ENCODE measurements at places on chromosomes 1 and 21.

- peak; percentile 83 for DNase-seq
Measured at GRCh38 chr1:42035205-42035829, 116.6 kb upstream of the HIVEP3 start.

DNA sequence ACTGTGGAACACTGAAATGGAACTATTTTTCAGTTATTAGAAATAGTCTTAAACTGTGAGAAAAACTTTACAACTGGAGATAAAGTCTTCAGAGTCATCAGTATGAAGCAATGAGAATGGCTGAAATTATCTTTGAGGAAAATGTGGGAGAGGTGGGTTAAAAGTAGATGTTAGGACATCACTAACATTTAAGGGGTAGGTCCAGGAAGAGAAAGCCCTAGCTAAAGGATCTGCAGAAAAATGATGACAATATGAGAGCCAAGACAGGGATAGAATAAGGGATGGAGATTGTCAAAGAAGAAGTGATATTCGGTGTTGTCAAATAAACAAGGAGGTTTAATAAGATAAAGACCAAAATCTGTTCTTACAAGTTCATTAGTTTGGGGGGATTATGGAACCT is 123.3 kb upstream of the GPR52 start:
- no peak for DNase-seq

DNA sequence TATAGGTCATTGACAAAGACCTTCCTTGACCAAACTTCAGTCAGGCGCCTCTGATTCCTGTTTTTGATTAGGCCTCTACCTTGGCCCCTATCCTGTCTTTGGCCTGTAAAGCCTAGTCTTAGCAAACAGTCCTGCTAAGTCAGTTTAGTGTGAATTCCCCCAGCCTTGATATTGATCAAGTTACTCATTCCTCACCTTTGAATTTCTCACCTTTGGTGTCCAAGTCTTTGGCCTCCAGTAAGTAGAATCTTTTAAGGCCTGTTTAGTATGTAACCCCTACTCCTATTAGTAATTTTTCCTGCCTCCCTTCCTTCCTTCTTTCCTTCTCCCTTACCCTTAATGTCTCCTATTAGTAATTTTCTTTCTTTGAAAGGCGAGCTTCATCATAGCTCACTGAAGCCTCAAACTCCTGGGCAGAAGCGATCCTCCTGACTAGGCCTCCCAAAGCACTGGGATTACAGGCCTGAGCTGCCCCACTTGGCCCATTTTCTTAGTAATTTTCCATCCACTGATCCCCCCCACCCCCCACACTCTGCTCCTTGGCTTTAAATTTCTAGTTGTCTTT is 13.0 kb upstream of the ZNF692 start:
- DNase-seq: no peak

DNA sequence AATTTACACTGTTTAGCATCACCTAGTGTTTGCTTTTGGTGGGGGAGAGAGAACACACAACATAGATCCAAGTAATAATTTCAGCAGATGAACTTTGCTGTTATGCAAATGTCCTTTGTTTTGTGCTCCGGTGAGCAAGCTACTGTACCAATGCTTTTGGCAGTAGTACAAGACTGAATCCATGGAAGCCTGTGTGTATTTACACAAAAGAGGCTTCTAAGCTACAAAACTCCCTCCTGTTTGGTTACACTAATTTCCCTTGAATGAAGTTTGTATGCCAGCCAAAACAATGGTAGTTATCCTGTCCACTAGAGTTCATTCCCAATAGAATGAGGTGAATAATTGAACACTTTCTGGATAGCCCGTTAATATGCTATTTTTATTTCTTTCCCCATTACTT is 320.5 kb downstream of the KCTD3 start:
- DNase-seq: no peak

- no peak for DNase-seq
Measured at GRCh38 chr21:31798842-31799704, 67.2 kb upstream of the SCAF4 start.

DNA sequence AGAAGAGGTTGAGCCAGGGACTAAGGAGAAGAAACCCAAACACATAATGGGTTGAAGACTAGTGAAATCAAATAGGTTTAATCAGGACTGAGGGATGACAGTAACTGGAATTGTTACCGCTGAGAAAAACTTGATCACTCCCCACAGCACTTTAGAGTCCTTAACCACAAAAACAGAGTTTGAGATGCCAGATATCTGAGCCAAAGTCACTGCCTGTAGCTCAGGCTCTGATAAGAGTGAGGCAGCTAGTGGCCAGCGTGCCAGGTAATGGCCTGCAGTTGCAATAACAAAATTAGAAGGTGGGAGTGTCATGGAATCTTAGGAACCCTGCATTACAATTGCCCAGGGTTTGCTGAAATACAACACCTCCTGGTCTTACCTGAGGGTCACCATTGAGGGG is 48.0 kb downstream of the PRKAB2 start:
- no peak for DNase-seq

DNA sequence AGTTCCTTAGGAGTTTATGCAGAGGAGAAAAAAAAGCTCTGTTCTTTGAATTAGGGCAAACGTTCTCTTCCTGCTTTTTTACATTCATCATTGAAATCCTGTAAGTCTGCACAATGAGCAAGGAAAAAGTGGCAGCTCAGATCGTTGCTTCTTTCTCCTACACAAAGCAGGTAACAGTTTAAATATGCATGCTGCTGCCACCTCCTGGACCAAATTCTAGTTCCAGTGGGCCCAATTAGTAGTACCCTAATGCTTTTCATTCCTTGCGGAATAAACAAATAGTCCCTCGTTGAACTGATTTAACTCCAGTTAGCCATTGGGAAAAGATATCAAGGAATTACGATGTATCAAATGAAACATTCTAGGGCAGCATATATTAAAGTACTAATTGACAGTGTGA is 20.1 kb downstream of the YTHDF2 start:
- no peak for DNase-seq

- DNase-seq: peak; percentile 35
Measured at GRCh38 chr1:43309405-43310025, 8.7 kb downstream of the TIE1 start.

- DNase-seq: no peak
Measured at GRCh38 chr1:116157096-116157495, 45.9 kb downstream of the MAB21L3 start.

- DNase-seq: no peak
Measured at GRCh38 chr1:119838236-119838635, 27.0 kb upstream of the REG4 start.

- DNase-seq: no peak
Measured at GRCh38 chr21:34691390-34692032, 22.7 kb downstream of the CLIC6 start.

GRCh38 chr1:41953291-41953690 is 34.6 kb upstream of the HIVEP3 start:
- no peak for DNase-seq

- no peak for DNase-seq
Measured at GRCh38 chr1:6723621-6724428, 22.2 kb upstream of the DNAJC11 start.

DNA sequence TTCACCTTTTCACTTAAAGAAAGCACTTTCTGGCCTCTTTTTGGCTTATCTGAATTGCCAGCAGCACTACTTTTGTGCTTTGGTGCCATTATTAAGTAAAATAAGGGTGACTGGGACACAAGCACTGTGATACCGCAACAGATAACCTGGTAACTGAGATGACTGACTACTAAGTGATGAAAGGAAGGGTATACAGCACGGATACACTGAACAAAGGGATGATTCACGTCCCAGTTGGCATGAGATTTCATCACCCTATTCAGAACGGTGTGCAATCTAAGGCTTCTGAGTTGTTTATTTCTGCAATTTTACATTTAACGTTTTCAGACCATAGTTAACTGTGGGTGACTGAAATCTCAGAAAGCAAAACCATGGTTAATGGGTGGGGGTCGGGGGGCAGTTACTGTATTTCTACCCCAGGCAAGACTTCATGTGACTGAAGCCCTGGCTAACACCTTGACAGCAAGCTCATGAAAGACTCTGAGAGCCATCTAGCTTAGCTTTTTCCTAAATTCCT is 102.8 kb downstream of the CLIC6 start:
- DNase-seq: no peak

DNA sequence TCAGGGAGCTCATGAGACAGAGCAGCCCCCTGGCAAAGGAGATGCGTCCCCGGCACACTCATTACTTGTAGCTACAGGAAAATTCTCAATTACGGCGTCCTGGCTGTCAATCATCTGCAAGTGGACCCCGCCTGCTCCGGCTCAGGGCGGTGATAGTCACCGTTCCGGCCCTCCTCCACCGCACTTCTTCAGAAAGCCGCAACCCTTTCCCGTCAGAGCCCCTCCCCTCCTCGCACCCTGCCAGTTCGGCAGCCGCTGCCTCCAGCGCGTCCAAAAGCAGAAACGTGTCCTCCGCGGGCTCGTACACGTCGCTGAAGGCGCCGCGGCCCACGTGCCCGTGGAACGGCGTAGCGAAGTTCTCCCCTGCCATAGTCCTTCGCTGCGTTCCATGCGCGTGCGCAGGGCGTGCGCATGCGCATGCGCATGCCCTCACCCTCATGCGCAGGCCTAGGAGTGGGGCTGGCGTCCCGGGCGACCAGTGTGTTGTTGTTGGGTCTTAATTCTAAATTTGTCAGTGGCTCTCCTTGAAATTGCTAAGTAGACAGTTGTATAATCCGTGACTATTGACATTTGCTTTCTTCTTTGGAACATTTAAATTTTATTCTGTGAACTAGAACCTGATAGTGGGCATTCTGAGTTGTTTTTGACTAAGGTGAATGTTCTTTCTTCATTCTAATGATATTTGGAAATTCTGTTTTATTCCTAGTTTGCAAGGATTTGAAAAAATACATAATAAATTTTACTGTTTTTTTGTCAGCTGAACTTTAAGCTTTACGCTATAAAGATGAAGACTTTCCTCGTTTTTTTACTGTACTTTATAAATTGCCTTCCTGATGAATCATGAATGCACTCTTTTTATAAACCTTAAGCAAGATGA is 107.5 kb downstream of the LTN1 start:
- peak; percentile 95 for DNase-seq

- no peak for DNase-seq
Measured at GRCh38 chr1:40155135-40155534, 6.1 kb upstream of the RLF start.
